ENCODE measurements at places on chromosomes 3 and 15. TPM values are rescaled to one million over a fixed set of nuclear protein-coding genes. Genes with fewer than 3 reads are reported as not detected.

Gene CELF6
- polyA plus RNA-seq: 1.4 TPM

GRCh38 chr15:65957451-65957850 lies 88.2 kb downstream of the RAB11A start:
- no peak for DNase-seq

Gene AADACL2
- not detected for polyA plus RNA-seq

- DNase-seq: no peak
These were observed 53.1 kb downstream of the TGFBR2 start for GRCh38 chr3:30659270-30660130.

Gene SCN11A
- polyA plus RNA-seq: 1.6 TPM

Gene NT5DC2
- polyA plus RNA-seq: 73.3 TPM

Gene KIF15
- 10.7 TPM for polyA plus RNA-seq

Gene C3orf49
- 0.41 TPM for polyA plus RNA-seq

Gene FANCD2OS
- polyA plus RNA-seq: not detected

Gene ALS2CL
- polyA plus RNA-seq: 12.9 TPM

- no peak for DNase-seq
These were observed 540.3 kb downstream of the PYDC2 start for GRCh38 chr3:192001218-192001617.

Gene RETNLB
- not detected for polyA plus RNA-seq

DNA sequence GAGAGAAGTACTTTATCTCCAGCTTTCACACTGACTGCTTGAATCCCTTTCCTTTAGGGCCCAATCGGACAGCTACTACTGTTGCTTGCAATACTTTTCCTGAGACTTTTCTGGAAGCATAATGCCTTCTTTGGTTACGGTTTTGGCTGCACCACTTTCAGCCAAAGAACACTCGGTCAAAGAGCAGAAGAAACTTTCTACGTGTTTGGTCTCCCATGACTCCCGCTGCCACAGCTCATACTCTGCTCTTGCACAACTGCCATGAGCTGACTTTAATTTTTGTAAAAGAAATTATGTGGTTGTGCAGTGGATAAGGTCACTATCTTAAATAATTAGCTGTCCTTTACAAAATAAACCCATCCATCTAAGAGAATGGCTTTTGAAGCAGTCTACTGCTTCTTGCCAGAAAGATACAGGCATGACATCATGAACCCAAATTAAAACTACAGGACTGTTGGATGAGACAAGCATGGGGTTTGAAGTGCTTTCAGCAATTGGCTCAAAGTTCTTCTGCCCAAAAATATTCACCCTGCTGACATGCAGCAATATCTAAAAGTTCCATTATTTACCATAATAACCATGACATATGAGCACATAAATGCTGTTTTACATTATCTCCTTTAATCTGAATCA lies 42.0 kb downstream of the PROS1 start:
- DNase-seq: no peak

GRCh38 chr3:30710017-30710416 lies 103.6 kb downstream of the TGFBR2 start:
- DNase-seq: no peak

Measured in muscle of arm (tissue), 14 donors.